CD14-positive monocyte (primary cell): ENCODE measurements at places on chromosomes 11 and 22.
A peak's percentile ranks its signal among the peaks of the same experiment; 100 is the strongest.

DNA sequence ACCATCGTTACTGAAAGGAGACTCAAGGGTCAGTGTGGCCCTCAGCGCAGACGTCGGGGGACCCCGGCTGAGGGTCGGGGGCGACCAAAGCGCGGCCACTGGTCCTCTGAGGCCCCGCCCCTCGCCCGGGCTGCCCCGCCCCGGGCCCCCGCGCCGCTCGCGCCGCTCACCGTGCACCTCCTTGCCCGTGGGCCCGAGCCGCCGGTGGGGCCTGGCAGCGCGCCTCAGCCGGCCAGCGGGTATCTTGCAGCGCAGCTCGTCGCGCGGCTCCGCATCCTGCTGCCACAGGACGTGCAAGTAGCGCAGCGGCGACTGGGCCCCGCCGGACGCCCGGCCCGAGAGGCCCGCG is 419 bp downstream of the ANKRD54 start:
- H3K27ac ChIP-seq, result peak overlapping the region; percentile 11
- peak overlapping the region; percentile 70 for H3K4me3 ChIP-seq
- H3K36me3 ChIP-seq, result peaks cover 8% of the 10 kb centered on the region
- H3K27me3 ChIP-seq, result no peaks in the 10 kb centered on the region
- H3K4me1 ChIP-seq, result peaks cover 19% of the 10 kb centered on the region

GRCh38 chr11:80929031-80929805 is 1488.4 kb upstream of the TENM4 start:
- no peaks in the 10 kb centered on the region for H3K27me3 ChIP-seq
- H3K27ac ChIP-seq, result no peak overlapping the region
- H3K4me1 ChIP-seq, result no peaks in the 10 kb centered on the region
- H3K36me3 ChIP-seq, result no peaks in the 10 kb centered on the region
- H3K4me3 ChIP-seq, result no peak overlapping the region

DNA sequence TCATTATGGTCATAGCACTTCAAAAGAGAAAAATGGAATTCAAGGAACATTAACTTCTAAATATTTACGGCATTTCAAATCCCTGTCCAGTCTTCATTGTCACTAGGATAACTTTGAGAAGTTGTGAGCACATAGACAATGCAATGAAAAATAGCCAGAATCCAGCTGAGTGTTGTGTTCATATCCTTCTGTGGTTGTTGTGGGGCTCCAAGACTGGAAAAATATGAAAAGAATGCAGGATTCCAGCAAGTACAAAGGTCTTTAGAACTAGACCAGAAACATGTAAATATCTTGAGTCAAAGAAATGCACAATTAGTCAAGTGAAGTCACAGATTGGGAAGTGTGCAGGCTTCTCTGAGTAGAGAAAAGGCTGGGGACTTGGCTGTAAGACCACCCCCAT is 68.7 kb downstream of the WT1 start:
- H3K27me3 ChIP-seq, result no peaks in the 10 kb centered on the region
- no peak for DNase-seq
- H3K4me3 ChIP-seq, result no peak overlapping the region
- H3K4me1 ChIP-seq, result no peaks in the 10 kb centered on the region

GRCh38 chr11:10444725-10445315 is 10.2 kb upstream of the AMPD3 start:
- peak overlapping the region; percentile 30 for H3K27ac ChIP-seq
- DNase-seq, result peak; percentile 51
- H3K4me3 ChIP-seq, result no peak overlapping the region
- peaks cover 11% of the 10 kb centered on the region for H3K4me1 ChIP-seq
- H3K36me3 ChIP-seq, result no peaks in the 10 kb centered on the region

DNA sequence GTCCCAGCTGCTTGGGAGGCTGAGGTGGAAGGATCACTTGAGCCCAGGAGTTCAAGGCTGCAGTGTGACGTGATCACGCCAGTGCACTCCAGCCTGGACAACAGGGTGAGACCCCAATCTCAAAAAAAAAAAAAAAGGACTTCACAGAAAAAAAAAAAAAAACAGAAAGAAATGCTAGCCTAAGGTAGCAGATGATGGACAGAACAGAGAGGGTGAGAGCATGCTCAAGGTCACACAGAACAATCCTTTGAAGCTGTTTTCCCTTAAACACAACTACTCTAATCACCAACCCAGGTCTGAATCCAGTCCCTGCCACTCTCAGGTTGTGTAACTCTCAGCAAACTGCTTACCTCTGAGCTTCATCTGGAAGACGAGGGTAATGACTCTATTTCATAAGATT is 9.7 kb downstream of the ZMAT5 start:
- H3K27me3 ChIP-seq, result no peaks in the 10 kb centered on the region
- no peak overlapping the region for H3K27ac ChIP-seq
- no peaks in the 10 kb centered on the region for H3K4me1 ChIP-seq

GRCh38 chr11:47538741-47539565 is 14.0 kb downstream of the CELF1 start:
- H3K36me3 ChIP-seq, result peaks cover 6% of the 10 kb centered on the region
- no peak overlapping the region for H3K4me3 ChIP-seq
- no peaks in the 10 kb centered on the region for H3K27me3 ChIP-seq
- DNase-seq, result no peak
- peaks cover 30% of the 10 kb centered on the region for H3K4me1 ChIP-seq

DNA sequence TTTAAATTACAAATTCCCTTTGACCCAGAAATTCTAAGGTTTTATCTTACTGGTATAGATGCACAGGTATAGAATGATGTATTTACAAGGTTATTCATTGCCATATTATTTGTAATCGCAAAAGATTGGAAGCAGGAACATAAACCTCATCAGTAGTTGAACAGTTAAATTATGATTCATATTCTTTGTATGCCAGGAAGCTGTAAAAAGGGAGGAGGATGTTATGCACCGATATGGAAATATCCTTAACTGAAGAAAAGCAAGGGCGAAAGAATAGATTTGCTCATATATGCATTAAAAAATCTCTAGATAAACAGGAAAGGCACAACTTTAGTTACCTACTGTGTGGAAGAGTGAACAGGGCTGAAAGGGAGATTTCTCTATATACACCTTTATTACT is 36.7 kb downstream of the PPFIA1 start:
- H3K36me3 ChIP-seq, result peaks cover 96% of the 10 kb centered on the region
- DNase-seq, result no peak
- H3K27me3 ChIP-seq, result no peaks in the 10 kb centered on the region
- H3K27ac ChIP-seq, result no peak overlapping the region
- no peaks in the 10 kb centered on the region for H3K4me1 ChIP-seq

DNA sequence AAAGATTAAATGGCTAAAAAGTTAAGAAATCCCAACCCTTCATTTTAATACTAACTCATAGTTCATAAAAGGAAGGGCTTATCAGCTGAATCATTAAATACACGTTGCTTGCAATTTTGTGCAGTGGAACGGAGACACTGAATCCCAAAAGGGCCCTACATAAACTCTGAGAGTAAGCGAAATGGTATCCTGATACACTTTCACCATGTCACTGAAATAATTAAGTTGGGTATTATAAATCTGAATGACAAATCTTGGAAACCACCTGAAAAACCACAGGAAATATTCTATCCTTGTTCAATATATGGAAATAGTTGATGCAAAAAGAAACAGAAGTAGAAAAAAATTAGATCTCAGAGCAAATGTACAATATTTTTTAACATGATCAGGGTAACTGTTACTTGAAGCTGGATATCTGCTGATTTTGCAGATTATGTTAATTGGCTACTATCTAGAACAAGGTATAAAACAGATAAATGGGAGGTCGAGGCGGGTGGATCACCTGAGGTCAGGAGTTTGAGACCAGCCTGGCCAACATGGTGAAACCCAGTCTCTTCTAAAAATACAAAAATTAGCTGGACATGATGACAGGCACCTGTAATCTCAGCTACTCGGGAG is 55.1 kb downstream of the MAML2 start:
- peaks cover 3% of the 10 kb centered on the region for H3K4me1 ChIP-seq
- no peak overlapping the region for H3K4me3 ChIP-seq
- no peaks in the 10 kb centered on the region for H3K27me3 ChIP-seq

- no peak overlapping the region for H3K27ac ChIP-seq
- no peak for DNase-seq
- peaks cover 22% of the 10 kb centered on the region for H3K27me3 ChIP-seq
- H3K36me3 ChIP-seq, result no peaks in the 10 kb centered on the region
- H3K4me1 ChIP-seq, result peaks cover 55% of the 10 kb centered on the region
- peak overlapping the region; percentile 36 for H3K4me3 ChIP-seq
Observed at GRCh38 chr22:37808294-37808657, 542 bp downstream of the GCAT start.

GRCh38 chr11:32386770-32387377 is 48.5 kb downstream of the WT1 start:
- no peak overlapping the region for H3K27ac ChIP-seq
- no peaks in the 10 kb centered on the region for H3K27me3 ChIP-seq
- no peaks in the 10 kb centered on the region for H3K4me1 ChIP-seq
- no peak for DNase-seq
- H3K4me3 ChIP-seq, result no peak overlapping the region

DNA sequence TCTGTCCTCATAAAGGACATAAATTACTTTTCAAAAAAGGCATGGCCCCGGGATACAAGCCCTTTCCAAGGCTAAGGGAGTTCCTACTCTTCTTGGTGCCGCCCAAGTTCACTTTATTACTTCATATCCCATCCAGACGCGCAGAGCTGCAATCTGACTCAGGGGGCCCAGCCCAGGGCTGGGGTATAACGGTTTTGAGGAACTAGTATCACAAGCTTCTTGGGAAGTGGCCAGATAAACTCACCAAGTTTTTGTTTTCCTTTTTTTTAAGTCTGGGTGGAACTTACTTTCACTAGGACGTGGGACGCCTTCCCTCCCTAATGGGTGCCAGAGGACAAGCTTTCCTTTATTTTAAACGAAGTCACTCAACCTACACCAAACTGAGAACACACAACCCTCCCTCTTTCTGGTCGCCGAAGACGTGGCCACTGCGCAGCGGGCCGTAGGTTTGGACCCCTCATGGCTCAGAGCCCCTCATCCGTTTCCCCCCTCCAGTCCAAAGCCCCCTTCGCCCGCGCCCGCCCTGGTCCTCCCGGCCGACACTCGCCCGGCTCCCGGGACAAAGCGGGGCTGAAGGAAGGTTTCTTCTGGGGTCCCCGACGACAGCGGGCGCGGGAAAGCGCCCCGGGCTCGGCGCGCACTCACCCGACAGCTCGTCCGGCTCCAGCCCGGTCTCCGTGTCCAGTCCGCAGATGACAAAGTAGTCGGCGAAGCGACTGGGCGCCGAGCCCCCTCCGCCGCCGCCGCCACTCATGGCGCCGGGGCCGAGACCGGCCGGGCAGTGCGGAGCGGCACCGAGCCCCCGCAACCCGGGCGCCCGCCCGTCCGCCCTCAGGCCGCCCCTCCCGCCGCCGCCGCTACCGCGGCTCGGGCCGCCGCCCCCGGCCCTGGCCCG is 587 bp downstream of the DENND5A start:
- H3K4me1 ChIP-seq, result peaks cover 35% of the 10 kb centered on the region
- H3K27me3 ChIP-seq, result no peaks in the 10 kb centered on the region
- peak overlapping the region; percentile 99 for H3K27ac ChIP-seq
- peak; percentile 97 for DNase-seq
- H3K4me3 ChIP-seq, result peak overlapping the region; percentile 75

- H3K4me3 ChIP-seq, result peak within 1 kb of the TSS; percentile 75
- peaks cover 56% of the 10 kb centered on the region for H3K27me3 ChIP-seq
- H3K36me3 ChIP-seq, result no peaks in the 10 kb centered on the region
- H3K4me1 ChIP-seq, result peaks cover 18% of the 10 kb centered on the region
- no peak within 1 kb of the TSS for H3K27ac ChIP-seq
- DNase-seq, result no peak
Observed at GRCh38 chr11:119149018-119149785, at the start of gene ABCG4. Gene ABCG4 (plus strand): TSS chr11:119149052. CDS start chr11:119149966, 914 bp downstream.

DNA sequence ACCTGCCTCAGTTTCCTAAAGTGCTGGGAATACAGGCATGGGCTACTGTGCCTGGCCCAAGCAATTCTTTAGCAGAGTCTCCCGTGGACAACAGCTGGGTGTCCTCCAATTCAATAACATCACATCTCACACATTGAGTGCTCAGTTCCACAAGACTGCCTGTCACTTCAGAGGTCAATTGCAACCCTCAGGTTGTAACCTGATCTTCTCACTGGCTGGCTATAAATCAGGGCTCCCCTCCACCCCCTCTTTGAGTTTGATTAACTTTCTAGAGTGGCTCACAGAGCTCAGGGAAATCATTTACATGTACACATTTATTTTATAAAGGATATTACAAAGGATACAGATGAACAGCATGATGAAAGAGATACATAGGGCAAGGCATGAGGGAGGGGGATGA is 68.1 kb downstream of the MCHR1 start:
- no peak overlapping the region for H3K27ac ChIP-seq
- no peaks in the 10 kb centered on the region for H3K4me1 ChIP-seq
- DNase-seq, result no peak

- peaks cover 44% of the 10 kb centered on the region for H3K36me3 ChIP-seq
- no peak for DNase-seq
- no peaks in the 10 kb centered on the region for H3K27me3 ChIP-seq
- no peaks in the 10 kb centered on the region for H3K4me1 ChIP-seq
- H3K4me3 ChIP-seq, result no peak overlapping the region
Observed at GRCh38 chr11:110249066-110249465, 47.3 kb downstream of the RDX start.

GRCh38 chr22:44576311-44577260 is 78.6 kb upstream of the RTL6 start:
- no peak for DNase-seq
- H3K27ac ChIP-seq, result no peak overlapping the region
- no peaks in the 10 kb centered on the region for H3K4me1 ChIP-seq
- no peaks in the 10 kb centered on the region for H3K36me3 ChIP-seq

DNA sequence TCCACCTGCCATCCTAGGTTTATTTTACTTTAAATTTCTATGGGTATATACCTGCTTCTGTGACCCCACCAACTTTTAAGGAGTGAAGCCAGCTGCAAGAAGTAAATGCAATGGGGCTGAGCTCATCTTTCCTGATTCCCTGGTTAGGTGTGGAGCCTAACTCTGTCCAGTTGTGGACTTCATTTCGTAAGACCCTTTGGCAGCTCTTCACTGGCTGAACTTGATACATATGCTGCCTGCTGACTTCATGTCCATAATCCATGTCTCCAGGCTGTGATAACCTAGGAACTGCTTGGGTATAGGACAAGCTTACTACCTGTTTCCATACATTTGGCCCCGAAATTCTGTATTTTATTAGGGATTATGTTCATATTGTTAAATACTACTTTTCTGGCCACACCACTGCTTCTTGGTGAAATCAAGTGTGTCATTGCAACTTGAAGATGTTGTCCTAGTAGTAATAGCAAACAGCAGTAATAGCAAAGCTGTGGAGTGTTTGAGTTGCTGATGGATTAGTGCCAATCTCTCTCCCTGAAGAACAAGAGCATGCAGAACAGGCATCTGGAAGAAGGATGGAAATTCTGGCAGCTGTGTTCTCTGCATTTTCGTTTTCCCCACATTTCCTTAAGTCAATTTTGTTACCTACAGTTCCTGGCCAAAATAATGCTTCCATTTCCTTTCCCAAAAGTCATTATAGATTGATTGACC is 31.2 kb downstream of the LDLRAD3 start:
- no peaks in the 10 kb centered on the region for H3K27me3 ChIP-seq
- no peak overlapping the region for H3K27ac ChIP-seq
- no peaks in the 10 kb centered on the region for H3K36me3 ChIP-seq
- no peaks in the 10 kb centered on the region for H3K4me1 ChIP-seq

DNA sequence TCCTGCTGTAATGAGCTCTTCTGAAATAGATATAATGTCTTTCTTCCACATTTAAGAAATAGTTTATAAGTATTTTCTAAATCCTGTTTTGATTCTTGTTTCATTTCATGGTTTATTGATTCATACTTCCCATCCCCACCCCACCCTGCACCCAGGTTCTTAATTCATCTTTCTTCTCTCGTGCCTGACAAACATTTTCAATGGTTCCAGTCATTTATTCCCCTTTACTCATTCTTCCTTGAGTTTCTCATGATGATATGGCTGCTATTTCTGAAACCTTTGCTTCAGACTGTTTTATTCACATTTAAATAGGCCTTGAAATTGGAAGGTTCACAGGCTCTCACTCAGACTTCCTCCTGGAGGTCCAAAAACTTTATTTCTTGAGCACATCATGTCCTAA is 142.9 kb downstream of the SPON1 start:
- H3K27me3 ChIP-seq, result no peaks in the 10 kb centered on the region
- no peaks in the 10 kb centered on the region for H3K4me1 ChIP-seq
- no peak for DNase-seq
